ENCODE measurements at places on chromosomes 2 and 18.

GRCh38 chr2:207960911-207961310 is 64.4 kb downstream of the PLEKHM3 start:
- no peak for DNase-seq

DNA sequence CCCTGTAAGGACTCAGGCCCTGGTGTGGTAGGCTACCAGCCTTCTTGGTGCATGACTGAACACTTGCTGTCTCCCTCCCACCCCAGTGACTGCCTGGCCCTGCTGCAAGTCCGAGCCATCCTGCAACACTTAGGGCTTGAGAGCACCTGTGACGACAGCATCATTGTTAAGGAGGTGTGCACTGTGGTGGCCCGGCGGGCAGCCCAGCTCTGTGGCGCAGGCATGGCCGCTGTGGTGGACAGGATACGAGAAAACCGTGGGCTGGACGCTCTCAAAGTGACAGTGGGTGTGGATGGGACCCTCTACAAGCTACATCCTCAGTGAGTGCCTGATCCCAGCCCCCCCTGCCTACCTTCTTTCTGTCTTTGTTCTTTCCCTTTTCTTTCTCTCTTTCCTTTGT is 55.2 kb downstream of the HK2 start:
- DNase-seq, result no peak

GRCh38 chr2:223396993-223397392 is 205.2 kb downstream of the SCG2 start:
- DNase-seq, result no peak

- DNase-seq, result no peak
These were observed 804.4 kb upstream of the FAM98A start for GRCh38 chr2:34403512-34403911.

All from foreskin keratinocyte (primary cell).